ENCODE measurements at places on chromosomes 6 and 20. TPM values are rescaled to one million over a fixed set of nuclear protein-coding genes. Genes with fewer than 3 reads are reported as not detected.

- no peaks in the 10 kb centered on the region for H3K36me3 ChIP-seq
- DNase-seq: no peak
Measured at GRCh38 chr6:37354526-37355384, 972 bp downstream of the RNF8 start.

DNA sequence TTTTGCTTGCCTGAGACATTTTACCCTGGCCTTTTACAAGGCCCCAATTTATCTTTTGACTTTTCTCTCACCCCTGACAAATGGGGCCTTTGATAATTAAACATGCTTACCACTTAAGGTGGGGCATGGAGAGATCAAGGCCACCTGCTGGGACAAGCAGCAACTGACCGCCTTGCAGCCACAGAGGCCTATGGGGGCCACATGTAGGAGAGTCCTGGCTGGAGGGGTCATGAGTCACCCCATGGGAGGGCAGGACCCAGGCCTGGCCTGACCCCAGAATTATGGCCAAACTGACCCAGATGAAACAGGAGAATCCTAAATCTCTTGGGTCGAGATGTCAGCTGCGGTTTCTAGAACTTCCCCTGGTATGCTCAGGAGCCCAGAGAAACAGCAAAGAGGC is 8.5 kb upstream of the OCSTAMP start:
- H3K4me1 ChIP-seq: no peaks in the 10 kb centered on the region
- no peak overlapping the region for H3K27ac ChIP-seq
- H3K27me3 ChIP-seq: no peaks in the 10 kb centered on the region
- DNase-seq: no peak

The MTFR2 gene
- 3.7 TPM for total RNA-seq

The BTN1A1 gene
- total RNA-seq: not detected
